ENCODE measurements at places on chromosomes 3 and 15.

DNA sequence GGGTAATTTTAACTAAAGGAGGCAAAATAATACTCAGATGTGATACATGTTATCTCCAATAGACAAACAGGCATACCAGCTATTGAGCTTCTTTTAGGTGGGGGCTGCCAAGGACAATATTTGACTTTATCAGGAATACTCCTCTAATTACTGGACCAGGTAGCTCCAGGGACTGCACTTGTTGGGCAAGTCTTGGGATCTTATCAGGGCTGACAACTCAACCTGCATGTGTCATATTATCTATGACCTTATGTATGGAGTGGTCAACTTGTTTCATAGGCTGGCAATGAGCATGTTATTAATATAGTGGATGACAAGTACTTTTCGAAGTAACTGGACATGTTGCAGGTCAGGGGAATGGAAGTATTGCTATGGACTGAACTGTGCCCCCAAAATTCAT lies 15.0 kb upstream of the ZNF445 start:
- no peak for DNase-seq

DNA sequence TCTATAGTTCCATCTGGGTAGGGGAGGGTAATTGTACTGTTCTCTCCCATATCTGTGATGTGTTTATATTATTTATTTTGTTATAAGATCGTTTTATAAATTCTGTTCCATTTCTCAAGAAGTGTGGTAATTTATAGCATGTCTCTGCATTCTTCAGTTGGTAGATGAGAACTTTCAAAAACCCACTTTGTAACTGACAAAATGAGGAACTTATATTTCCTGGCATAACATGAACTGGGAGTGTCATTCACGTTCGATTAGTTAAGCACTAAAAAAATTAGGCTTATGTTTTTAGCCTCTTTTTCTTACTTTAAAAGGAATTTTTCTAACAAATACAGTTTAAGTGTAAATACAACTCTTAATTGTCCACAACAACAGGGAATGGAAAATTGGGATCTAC lies 230.8 kb downstream of the CGGBP1 start:
- DNase-seq, result no peak

- DNase-seq, result no peak
Measured at GRCh38 chr3:150583028-150583427, 20.1 kb upstream of the SELENOT start.

GRCh38 chr3:51681453-51681852 lies 10.4 kb downstream of the TEX264 start:
- no peak for DNase-seq

- DNase-seq, result no peak
Measured at GRCh38 chr15:92184679-92185230, 208.9 kb upstream of the ST8SIA2 start.

- no peak for DNase-seq
Measured at GRCh38 chr15:64740311-64741170, 34.8 kb downstream of the RBPMS2 start.

DNA sequence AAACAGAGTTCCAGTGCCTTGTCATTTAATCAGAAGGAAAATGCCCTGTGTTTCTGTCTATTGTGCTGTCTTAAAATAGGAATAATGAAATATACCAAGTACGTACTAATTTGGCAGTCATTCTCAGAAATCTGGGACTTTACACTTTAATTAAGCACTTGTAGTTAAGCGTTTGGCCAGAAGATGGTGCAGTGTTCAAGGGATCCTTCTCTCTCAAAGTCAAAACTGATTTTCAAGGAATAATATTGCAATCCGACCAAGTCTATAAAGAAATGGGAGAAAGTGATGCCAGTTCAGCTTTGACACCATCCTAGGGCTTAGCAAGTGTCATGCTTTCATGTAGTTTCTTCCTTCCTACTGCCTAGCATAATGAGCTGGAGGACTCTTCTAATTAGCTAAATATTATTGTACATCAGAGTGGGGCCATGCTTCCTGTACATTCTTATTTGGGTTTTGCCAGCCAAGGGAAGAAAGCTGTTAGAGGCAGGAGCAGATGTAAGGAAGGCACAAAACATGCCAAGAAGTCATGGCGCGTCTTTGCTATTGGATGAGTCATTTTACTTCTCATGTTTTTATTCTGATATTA lies 64.8 kb downstream of the SAMMSON start:
- no peak for DNase-seq

DNA sequence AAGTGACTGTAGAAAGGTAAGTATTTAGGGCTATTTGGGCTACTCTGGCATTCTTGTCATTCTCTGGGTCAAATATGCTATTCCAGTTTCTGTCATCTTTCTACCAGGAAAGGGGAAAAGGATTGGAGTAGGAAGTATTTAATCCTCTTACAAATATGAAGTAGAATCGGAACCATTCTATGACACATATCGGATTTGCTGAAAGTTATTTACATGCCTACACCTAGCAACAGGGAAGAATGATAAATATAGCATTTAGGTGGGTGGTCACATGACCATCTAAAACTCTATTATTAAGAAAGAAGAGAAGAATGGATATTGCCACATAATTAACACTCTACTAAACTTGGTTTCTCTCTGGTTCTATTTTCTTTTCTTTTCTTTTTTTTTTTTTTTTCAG lies 1353.1 kb downstream of the ZPLD1 start:
- no peak for DNase-seq

DNA sequence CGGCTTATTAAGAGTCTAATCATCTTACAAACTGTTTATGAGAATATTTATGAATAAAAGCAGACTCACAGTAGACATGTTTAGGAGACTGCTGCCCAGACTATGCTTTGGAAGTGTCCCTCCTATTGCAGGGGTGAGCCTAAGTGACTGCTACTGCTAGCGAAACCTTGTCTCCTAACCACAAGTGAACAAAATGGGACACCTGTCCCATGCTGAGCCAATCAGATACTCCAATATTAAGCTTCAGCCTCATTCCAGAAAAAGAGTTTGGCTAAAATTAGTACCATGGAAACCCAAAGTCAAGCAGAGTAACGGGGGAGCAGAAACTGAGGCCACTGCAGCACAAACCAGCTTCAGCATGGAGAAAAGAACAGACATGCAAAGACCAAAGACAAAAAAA lies 4.6 kb downstream of the DENND6A start:
- DNase-seq, result no peak

DNA sequence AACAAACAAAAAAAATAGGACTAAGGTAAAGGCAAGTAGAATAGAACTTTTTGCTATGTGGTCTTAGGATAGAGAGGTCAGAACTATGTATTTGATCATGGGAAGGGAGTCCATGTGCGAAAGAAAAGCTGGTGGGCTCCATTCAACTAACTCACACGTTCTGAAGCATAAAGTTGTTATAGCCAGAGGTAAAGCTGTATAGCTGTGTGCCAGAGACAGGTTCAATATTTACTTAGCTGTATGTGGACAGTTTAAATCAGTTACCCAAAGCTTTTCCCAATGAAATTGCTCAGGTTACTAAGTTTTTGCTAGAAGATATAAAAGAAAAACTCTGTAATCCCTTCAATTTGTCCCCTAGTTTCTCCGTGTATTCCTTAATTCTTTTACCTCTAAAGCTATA lies 37.8 kb downstream of the ADGRG7 start:
- no peak for DNase-seq

DNA sequence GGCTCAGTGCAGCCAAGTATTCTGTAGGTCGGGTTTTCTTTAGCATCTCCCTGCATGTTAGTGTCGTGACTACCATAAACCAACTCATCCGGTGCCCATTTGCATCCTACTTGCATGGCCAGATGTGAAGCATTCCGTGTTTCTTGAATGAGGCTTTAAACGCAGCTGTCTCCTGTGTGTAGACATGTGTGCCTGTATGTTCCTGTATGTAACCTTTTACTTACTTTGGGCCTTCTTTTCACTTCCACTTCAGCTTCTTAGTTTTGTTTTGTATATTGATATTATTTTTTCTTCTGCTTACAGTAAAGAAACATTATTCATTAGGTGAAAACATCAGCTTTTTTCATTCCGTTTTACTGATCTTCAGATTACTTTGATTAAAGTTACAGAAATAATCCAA lies 267.9 kb downstream of the BBX start:
- DNase-seq, result no peak

- DNase-seq, result peak; percentile 52
Measured at GRCh38 chr15:33086500-33087121, 107.9 kb downstream of the FMN1 start.

DNA sequence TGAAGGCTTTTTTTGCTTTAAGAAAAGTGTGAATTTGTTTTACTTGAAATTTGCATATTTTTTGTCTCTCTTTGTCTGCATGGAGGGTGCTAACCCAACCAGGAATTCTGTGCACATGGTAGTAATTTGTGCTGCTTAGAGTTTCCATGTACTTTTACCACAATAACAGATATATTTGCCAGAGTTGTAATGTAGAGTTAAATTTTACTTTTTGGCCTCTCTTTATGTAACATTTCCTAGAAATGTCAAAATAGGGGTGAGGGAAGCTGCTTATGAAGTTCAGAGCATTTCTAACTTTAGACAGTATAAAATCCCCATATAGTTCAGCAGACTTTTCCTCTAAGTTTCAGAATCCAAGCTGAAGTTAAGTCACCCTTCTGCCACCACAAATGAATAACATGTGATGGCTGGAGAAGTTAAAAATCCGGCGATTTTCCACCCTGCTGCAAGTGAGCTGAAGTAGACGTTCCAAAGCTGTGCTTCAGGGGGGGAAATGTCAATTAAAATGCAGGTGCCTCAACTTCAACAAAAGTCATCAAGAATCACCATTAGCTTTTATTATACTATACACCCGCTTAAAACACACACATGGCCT lies 385.7 kb upstream of the NR2F2 start:
- no peak for DNase-seq

GRCh38 chr3:183265834-183266417 lies 12.9 kb downstream of the B3GNT5 start:
- peak; percentile 86 for DNase-seq

- DNase-seq, result no peak
Measured at GRCh38 chr15:49032601-49033145, 13.6 kb downstream of the SECISBP2L start.

- DNase-seq, result no peak
Measured at GRCh38 chr3:141648055-141648910, 89.8 kb upstream of the RNF7 start.

- DNase-seq, result no peak
Measured at GRCh38 chr15:57555270-57555669, 36.4 kb upstream of the MYZAP start.

DNA sequence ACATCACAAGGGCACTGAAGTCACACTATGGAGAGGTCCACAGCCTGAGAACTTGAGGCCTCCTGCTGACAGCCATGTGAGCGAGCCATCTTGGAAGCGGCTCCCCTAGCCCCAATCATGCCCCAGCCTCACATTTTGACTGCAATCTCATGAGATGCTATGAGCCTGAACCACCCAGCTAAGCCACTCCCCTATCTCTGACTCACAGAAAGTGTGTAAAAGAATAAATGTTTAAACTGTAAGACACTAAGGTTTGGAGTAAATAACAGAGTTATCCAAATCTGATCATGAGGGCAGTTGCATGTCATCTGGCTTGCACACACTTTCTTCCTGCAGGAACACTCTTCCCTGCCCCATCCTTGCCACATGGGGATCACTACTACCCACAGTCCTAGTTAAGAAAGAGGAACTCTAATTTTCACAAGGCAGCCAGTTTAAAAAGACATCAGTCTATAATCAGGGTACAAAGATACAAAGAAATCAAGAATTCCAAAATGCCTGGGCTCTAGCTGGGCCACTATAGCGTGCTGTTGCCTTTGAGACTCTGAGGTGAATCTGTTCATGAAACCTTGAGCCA lies 494.2 kb downstream of the FOXP1 start:
- no peak for DNase-seq

- no peak for DNase-seq
Measured at GRCh38 chr3:155553780-155554179, 191.1 kb downstream of the PLCH1 start.

DNA sequence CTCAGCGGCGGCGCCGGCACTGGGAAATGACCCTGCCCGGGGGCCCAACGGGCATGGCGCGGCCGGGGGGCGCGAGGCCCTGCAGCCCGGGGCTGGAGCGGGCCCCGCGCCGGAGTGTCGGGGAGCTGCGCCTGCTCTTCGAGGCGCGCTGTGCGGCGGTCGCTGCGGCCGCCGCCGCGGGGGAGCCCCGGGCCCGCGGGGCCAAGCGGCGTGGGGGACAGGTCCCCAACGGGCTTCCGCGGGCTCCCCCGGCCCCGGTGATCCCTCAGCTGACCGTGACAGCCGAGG lies 172 bp downstream of the ITPKA start:
- DNase-seq, result no peak

- DNase-seq, result no peak
Measured at GRCh38 chr15:77327168-77327567, 92.7 kb downstream of the PEAK1 start.

- no peak for DNase-seq
Measured at GRCh38 chr15:70017801-70018200, 79.9 kb downstream of the TLE3 start.

DNA sequence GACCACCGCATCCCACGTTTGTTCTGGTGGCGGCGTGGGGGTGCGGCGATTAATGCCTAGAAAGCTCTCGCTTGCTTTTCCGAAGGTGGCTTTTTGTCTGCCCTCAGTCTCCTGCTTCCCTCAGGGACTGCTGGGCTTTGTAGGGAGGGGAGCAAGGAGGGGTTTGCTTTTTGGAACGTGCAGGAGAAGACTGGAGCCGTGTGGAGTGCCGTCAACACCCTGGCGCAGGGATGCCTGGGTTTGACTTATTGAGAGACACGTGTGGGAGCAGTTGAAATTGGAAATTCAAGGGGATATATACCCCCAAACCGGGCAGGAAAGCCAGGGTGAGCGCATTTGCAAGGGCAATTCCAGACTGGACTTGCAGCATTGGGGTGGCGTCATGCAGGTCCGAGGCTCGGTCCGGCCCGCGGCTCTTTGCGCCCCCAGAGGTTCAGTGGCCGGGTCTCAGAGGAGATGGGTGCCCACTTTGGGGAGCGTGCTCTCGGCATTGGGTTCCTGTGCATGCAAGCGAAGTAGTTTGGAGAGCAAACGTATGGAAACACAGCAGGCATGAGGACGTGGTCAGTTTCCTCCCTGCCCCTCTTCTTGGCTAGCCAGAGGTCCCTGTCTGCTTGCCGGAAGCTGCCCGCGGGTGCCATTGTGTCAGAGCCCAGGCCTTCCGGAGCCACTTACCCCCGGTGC lies 2.1 kb downstream of the EPHB1 start:
- no peak for DNase-seq

GRCh38 chr3:141466633-141467169 lies 20.1 kb upstream of the RASA2 start:
- DNase-seq, result no peak

- no peak for DNase-seq
Measured at GRCh38 chr3:134708671-134709070, 57.8 kb upstream of the KY start.

DNA sequence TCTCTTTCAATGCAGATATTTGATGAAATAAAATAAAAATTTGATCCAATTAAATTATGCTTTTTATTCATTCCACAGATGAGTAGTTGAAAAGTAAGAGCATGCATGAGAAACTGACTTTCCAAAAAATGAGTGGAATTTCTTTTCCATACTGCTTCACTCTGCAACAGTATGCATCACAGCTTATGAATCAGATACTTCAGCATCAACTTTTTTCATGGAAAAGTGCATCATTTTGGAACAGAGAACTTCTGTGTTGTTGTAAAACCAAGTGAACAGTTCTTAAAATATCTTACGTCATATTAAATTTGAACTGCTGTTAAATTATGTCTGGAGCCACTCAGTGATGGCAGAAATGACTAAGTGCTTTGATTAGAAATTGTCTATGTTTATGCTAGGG lies 16.7 kb upstream of the SLC7A14 start:
- DNase-seq, result no peak
